Kidney (tissue), 22 donors: ENCODE measurements at places on chromosomes 13 and 19.
A peak's percentile ranks its signal among the peaks of the same experiment; 100 is the strongest.

- no peak for DNase-seq
Measured at GRCh38 chr13:100789968-100790367, 115.4 kb upstream of the TMTC4 start.

GRCh38 chr13:103663996-103664395 lies 597.8 kb upstream of the SLC10A2 start:
- no peak for DNase-seq

DNA sequence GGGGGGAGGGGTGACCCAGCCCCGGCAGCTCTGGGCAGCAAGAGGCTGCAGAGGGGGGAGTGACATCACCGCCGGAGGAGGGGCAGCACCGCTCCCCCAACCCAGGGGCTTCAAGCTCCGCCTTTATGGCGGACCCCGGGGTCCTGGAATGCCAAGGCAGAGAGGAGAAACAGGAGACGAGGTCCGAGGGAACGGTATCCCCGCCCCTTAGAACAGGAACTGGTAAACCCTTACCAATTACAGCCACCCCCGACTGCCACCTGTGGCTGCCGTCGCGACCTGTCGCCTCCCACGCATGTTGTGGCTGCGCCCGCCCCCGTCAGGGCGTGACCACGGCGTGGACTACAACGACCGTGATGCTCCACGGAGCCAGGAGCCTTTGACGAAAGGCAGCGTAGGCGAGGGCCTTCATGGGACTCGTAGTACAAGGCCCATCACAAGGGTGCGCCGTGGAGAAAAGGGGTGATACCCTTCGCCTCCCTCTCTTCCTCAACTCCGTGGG lies 4.1 kb upstream of the KCNC3 start:
- DNase-seq, result peak; percentile 97

DNA sequence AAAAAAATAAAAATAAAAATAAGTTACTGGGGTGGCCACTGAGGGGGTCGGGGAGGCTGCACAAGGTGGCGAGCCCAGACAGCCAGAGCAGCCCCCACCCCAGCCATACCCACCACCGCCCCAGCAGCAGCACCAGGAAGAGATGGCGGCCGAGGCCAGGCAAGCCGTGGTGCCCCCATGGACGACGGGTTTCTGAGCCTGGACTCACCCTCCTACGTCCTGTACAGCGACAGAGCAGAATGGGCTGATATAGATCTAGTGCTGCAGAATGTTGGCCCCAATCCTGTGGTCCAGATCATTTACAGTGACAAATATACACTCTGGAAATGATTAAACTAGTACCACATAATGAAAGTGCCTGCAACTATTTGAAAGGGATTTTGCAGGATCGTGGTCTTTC lies 71.6 kb upstream of the ZDHHC20 start:
- peak; percentile 50 for DNase-seq

DNA sequence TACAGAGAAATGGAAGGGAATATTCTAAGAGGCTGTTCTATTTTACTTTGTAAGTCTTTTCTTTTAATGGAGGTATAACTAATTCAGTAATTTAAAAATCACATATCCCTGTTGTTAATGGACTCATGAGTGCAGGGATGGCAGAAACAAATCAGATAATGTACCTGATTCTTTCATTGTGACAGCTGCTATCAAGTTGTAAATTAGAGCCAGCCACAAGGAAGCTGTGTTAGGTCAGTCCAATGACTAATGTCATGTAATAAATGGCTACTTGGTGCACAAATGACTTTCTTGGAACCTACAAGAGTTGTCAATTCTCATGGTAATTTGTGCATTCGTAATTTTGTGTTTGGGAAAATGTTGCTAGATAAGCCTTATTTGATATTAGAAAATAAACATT lies 446.4 kb downstream of the DCT start:
- DNase-seq, result no peak

DNA sequence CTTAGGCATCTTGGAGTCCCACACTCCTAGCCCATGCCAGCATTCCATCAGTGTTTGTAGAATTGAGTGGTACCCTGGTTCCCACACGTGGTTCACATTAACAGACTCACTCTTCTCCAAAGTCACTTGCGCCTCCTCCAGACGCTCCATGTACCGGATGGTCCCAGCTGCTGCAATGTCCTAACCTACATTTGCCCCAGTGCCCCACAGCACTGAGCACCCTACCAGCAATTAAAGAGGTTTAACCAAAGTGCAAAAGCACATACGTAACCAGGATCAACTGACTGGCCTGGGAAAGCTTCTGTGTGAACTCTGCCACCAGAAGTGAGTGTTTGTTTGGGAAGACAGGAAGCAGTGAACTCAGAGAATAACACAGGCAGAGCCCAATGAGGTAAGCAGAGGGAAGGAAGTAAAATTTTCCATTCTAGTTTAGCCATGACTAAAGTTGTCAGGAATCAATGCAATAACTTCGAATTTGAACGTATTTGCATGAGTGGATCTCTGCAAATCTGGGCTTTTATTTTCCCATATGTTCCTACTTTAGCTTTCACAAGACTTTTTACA lies 7.3 kb upstream of the MEDAG start:
- no peak for DNase-seq

- no peak for DNase-seq
Measured at GRCh38 chr13:109246001-109246400, 540.4 kb downstream of the IRS2 start.

GRCh38 chr19:33722456-33723239 lies 74.0 kb upstream of the KCTD15 start:
- no peak for DNase-seq

DNA sequence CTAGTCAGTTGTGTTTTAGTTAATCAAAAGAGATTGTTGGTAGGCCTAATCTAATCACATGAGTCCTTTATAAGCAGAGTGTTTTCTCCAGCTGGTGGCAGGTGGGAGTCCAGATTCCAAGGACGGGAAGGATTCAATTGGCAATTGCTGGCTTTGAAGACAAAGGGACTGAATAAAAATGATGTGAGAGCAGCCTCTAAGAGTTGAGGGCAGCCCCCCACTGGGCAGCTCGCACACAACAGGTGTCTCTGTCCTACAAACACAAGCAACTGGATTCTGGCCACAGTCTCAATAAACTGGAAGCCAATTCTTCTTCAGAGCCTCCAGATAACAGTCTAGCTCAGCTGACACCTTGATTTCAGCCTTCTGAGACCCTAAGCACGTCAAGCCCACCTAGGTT lies 915.2 kb downstream of the PCDH9 start:
- no peak for DNase-seq

- DNase-seq, result no peak
Measured at GRCh38 chr19:55275851-55276719, 3.8 kb downstream of the HSPBP1 start.

DNA sequence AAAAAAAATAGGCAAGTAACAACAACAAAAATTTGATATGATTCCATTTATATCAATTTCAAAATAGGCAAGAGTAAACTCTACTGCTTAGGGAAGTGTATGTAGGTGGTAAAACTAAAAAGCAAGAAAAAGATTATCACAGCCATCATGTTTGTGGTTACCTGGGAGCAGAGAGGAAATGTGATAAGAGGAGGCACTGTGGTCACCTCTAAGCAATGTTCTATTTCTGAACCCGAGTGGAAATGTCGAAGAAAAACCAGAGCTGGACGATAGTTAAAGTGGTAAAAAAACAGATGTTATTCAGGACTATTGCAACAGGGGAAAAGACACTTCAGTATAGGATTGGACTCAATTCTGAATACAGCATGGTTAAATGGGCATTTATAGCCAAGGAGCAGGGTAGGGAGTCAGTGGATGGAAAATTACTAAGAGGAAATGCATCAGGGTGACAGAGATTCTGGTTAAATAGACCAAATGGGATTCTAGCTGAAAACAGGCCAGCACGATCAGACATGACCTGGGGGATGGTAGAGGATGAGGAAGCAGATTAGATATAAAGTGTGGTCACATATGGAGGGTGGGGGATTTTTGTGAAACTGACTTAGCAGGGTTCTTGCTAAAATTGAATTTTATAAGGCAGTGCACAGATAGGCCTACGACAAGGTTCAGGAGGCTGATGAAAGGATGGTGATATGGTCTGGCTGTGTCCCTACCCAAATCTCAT lies 6.0 kb upstream of the TEX30 start:
- DNase-seq, result no peak

DNA sequence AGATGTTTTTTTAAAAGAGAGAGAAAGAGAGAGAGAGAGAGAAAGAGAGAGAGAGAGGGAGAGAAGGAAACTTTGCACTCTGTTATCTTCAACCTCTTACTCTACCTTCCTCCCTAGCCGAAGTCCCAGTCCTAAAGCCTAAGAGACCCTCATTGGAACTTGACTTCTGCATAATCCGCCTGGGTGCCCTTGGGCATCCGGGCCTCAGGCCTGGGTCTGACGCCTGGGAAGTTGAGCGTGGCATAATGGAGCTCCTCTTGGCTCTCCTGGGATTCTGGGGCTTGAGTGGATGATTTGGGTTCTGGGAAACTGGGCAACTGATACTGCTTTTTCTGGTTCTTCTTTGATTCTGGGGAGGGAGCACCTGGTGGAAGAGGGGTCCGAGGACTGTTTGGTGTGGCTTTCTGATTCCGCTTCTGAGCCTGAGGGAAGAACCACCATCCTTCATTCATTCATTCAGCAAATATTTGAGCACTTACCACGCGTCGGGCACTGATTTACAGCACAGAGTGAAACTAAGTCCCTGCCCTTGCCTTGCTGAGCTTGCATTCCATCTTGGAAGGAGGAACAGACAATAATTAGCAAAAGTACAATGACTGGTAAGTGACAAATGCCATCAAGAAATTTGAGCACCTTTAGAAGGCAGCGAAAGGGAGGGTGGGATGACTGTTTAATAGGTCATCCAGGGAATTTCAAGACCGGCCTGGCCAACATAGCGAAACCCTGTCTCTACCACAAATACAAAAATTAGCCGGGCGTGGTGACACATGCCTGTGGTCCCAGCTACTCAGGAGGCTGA lies 6.3 kb downstream of the SIGLEC10 start:
- no peak for DNase-seq

DNA sequence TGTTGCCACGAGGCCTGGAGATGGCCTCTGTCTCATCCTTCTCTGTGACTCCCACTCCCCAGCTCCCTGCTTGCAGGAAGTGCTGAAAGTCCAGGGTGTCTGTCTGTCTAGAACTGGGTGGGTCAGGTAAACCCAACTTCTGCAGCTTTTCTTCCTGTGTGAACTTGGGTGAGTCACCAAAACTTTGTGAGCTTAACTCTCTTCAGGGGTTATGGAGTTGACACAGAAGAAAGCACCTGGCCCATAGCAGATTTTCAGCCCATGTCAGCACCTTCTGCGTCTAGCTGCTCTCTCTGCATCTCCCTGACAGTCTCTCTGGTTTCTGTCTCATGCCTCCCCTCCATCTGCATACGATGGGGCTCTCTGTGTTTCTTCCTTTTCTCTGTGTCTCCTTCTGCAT lies 4.2 kb upstream of the CACNG7 start:
- DNase-seq, result no peak
